ENCODE measurements at places on chromosomes 12 and 14.

- no peak for DNase-seq
These were observed 71.3 kb downstream of the TSPAN9 start for GRCh38 chr12:3148366-3149000.

GRCh38 chr12:14216405-14217294 is 148.8 kb upstream of the ATF7IP start:
- peak; percentile 36 for DNase-seq

DNA sequence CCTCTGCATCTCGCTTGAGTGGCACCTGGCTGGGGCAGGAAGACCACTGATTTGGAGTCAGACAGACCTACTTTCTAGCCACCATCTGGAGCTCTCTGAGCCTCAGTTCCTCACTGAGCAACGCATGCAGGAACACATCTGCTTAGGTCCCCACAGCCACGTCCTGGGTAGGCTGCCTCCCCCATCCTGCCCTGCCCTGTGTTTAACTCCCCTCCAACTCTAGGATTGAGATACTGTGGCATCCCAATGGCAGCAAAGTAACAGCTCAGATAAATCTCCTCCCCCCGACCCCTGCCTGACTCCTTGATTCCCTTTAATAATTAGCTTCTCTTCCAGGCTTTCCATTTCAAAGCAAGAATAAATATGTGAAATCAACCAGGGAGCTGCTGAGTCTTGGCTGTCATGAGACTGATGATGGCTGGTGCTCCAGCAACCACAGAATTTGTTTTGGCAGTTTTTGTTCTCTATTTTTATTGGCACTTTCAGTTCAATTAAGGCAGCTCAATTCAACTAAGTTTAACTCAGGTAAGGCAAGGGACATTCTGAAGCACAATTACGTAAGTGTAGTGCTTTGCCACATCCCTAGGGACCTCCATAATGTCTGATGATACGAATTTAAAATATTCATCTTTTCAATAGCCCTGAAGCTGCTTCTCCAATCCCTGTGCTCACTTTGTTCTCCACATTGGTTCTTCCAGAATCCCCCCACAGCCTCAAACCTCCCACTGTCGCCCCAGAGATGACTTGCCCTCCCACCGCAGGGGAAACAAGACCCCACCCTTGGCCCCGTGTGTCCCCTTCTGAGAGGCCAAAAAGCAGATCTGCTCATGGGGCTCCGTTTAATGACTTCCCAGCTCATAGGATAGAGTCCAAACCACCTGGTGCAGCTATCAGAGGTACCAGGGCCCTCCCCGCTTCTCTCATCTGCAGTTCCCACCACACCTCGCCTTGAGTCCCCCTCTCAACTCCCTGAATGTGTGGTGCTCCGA is 58.2 kb downstream of the ESR2 start:
- no peak for DNase-seq

DNA sequence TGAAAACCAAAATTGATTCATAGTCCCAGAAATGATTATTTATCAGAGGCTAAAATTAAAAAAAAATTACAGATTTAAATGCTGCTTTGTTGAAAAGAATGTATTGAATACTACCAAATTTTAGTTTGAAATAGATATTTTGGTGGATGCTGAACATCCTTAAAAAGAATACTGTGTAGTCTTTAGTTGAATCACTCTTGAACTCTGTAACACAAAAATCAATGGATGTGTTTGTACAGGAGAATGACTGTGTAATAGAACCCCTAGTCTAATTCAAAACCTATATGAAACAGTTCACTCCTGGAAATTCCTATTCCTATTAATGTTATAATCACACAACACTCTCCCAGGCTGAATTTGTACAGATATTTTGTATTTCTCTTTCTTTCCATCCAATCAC is 1.5 kb upstream of the TSPAN8 start:
- no peak for DNase-seq

GRCh38 chr12:25194214-25194613 is 746 bp downstream of the DNAI7 start:
- no peak for DNase-seq

GRCh38 chr14:76919431-76920330 is 93.5 kb downstream of the LRRC74A start:
- DNase-seq: peak; percentile 53

DNA sequence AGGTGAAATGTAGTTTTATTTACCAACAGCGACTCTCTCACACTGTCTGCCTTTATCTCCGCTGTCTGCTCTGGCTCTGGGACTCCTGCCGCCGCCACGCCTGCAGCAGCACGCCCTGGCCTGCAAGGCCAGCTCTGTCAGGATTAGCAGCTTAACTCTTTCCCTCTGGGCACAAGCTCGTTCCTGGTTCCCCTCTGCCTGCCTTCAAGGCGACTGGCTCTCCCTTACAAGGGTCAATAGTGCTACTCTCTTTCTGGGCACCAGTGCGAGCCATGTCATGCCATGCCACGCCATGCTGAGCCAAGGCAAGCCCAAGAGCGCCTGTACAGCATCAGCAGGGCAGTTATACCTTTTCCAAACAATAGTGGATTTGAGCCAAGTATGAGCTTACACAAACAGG is 3.6 kb upstream of the CLEC2B start:
- DNase-seq: no peak

DNA sequence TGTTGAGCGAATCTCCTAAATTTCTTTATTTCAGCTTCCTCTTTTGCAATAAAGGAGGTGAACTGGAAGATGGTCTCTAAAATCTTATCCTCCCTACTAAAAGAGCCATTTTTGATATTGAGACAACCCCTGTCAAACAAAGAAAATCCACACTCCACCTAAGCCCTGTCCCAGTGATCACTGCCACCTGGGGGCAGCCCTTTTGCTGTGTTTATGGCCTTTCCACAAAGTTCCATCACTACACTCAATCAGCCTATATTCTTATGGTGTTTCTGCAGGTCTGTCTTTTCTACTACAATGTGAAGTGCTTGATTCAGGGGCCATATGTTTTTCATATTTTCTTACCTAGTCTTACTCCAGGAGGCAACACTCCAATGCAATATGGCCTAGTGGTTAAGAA is 163.7 kb downstream of the BMP4 start:
- peak; percentile 6 for DNase-seq

GRCh38 chr14:50044042-50044651 is 72.2 kb downstream of the VCPKMT start:
- DNase-seq: no peak

DNA sequence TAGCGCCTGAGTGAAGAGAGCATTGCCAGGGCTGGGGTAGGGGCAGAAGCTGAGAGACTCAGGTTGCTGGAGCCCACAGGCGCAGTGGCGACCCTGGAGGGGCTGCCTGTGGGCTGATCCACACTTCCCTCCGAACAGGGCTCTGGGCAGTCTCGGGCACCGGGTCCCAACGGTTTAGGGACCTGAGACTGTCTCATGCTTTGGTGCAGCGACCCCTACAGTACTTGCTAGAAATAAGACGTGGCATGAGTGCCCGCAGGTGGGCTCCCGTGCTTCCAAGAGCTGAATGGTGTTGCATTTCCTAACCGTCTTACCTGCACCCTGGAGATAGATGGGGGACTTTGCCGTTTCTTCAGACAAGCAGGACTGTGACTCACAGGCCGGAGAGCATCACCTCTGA is 57.4 kb downstream of the AACS start:
- DNase-seq: no peak

GRCh38 chr12:120239776-120240494 is 25.6 kb downstream of the PXN start:
- no peak for DNase-seq

- no peak for DNase-seq
These were observed 1.5 kb upstream of the WNT10B start for GRCh38 chr12:48972952-48973483.

All from ELR (cell line).